ENCODE measurements at places on chromosomes 5 and 9.

- DNase-seq = no peak
Measured at GRCh38 chr5:50824109-50824508, 157.7 kb downstream of the PARP8 start.

- DNase-seq = no peak
Measured at GRCh38 chr5:85671223-85671970, 946.3 kb upstream of the COX7C start.

DNA sequence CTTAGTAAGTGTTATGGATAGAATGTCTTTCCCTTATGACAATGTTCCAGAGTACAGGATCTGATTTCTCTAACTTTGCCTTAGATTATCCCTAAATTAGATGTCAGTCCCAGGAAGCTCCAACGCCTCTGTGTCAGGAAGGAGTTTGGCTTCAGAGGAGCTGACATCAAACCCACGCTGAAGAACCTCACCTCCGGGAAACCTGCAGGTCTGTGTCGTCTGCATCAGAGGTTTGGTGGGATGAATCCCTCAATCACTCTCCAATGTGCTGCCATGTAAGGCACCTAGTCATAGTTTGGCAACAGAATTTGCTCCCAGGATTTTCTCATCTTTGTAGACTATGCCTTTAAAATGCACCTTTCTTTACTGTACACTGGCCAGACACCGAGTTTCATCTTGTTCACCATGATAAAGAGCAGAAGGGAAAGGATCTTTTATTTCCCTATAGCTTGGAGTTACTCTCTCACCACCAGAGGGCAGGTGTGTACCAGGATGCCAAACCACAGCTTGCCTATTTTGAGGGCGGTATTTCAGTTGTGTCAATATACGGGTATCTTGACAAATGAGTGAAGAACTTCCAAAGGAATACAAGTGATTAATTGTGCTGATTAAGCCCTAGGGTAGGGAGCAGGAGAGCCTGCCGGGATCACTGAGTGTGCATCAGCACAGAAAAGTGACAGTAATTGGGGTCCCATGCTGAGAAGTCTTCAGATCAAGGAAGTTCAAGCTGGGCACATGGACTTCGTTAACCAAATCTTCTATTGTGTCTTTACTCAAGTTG lies 23.4 kb downstream of the MINAR2 start:
- peak; percentile 16 for DNase-seq

- DNase-seq = peak; percentile 54
Measured at GRCh38 chr5:123719004-123719403, 207.0 kb downstream of the CSNK1G3 start.

DNA sequence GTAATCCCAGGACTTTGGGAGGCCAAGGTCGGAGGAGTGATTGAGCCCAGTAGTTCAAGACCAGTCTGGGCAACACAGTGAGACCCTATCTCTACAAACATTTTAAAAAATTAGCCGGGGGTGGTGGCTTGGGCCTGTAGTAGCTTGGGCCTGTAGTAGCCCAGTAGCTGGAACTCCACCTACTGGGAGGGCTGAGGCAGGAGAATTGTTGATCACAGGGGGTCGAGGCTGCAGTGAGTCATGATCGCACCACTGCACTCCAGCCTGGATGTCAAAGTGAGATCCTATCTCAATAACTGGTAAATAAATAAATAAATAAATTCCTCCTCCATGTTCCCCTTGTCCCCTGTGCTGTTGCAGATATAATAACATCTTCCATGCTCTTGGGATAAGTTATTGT lies 14.3 kb downstream of the VCAN start:
- DNase-seq = no peak

GRCh38 chr9:13932528-13933267 lies 381.2 kb downstream of the NFIB start:
- no peak for DNase-seq

DNA sequence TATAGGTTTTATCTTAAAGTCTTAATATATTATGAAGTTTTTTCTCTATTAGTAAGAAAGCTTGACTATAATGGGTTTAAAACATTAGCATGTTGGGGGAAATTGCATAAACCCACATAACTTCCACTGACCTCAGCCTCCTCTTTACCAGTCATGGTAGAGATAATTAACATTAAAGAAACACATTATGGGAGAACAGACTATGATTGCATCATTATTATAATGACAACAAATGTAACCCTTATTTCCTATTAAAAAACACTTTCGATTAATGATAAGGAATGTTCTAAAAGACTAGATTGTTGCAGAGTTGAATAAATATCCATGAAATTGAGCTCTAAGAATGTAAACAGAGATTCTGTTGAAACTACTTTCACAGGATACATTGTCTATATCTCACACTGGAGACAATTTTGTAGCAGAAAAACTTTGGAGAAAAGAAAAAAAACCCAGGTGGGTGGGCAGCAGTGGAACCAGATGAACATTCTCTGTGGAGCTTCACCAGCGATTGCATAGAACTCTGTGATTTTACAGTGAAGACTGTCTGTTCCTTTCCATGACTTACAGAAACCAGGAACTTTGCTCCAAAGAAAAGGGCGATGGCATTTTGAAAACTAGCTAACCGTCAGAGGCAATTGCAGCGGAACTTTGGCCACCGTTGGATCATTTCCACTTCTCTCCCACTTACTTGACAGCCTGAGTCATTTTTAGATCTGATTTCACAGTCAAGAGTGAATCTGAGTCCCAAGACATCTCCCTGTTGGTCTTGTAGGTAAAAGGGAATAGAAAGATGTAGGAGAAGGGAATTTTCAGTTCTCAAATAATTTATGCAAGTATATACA lies 21.0 kb upstream of the ERAP2 start:
- peak; percentile 59 for DNase-seq

DNA sequence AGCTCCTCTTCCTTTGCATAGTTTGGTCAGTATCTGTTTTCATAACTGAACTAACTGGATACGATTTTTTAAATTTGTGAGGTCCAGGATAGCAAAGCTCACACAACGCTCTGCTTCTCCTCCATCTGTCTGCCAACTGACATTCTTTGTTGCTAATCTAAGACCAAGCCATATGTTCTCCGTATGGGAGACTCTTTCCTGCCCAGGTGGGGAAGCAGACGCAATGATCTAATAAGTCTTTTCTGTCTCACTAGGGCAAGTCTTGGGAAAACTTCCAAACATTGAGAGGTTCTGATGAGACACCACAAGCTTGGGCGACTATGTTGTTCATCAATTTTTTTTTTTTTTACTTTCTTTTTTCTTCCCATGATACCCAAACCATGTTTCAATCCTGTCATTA lies 558.5 kb downstream of the EFNA5 start:
- no peak for DNase-seq

DNA sequence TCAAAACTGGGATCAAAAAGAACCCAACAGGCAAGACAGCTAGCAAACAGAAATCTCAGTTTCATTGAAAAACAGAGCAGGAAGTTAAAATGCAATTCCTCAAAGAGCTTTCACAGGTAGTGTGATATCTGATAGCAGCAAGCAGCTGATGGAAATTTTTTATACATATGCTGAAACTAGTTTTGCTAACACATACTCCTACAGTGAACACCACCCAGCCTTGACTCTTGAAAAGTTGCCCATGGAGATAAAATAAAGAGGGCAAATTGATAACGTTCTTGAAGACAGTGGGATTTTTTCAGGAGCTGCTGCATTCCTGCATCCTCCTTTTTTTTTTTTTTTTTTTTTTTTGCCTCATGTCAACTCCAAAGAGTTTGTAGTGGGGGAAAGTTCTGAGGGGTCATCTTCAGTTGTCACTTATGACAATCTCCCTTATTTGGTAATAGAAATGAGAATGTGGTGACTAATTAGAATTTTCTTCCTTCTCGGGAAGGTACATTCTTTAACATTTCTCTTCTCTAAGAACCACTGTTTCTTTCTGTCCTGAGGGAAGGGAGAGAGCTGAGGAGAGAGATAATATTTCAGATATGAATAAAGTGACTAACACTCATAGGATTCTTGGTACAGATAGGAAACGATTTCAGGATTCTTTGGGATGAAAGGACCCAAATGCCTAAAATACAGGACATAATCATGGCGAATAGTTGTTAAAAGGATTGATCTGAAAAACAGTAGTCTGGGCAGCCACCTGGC lies 24.6 kb downstream of the SH3RF2 start:
- DNase-seq = no peak

DNA sequence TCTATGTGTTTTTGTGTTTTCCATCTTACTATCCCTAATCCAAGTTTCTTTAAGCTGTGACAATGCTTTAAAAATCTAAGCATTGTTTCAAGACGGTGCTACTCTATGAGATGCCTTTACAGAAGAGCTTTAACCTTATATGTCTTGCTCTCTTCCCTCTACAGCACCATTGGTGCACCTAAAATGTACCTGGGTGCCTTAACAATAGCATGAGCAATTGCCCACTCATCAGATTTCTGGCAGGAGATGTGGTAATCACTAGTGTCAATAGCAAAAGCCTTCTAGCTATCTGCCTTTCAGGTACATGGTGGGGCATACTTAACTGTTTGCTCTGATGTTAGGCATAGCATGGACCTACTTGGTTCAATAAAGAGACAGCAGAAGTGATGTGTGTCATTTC lies 222.3 kb upstream of the KIF2A start:
- DNase-seq = no peak

- DNase-seq = no peak
Measured at GRCh38 chr5:10520706-10521105, 43.2 kb upstream of the ANKRD33B start.

DNA sequence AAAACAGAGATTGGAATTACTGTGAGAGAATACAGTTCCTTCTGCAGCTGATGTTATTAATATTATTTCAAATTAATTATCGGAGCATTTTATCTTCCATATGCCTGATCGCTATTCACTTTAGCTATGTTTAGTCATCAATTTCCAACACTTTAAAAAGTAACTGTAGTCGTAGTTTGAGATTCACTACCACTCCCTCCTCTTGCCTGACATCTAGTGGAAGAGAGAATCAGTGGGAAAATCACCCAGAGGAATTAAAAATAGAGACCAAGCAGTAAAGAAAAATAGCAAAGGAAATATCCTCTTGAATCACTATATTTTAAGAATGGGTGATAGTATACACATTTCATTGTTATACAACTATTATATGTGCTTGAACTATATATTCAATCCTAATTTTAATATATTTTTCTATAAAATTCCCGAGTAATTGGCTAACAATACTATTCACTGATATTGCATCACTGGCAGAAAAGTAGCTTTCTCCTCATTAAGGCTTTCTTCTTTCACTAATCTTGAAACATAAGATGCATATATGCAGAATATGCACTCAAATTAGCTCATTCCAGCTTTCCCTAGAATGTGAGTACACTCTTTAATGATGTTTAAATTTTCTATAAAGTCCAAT lies 708.7 kb downstream of the CDH9 start:
- no peak for DNase-seq

DNA sequence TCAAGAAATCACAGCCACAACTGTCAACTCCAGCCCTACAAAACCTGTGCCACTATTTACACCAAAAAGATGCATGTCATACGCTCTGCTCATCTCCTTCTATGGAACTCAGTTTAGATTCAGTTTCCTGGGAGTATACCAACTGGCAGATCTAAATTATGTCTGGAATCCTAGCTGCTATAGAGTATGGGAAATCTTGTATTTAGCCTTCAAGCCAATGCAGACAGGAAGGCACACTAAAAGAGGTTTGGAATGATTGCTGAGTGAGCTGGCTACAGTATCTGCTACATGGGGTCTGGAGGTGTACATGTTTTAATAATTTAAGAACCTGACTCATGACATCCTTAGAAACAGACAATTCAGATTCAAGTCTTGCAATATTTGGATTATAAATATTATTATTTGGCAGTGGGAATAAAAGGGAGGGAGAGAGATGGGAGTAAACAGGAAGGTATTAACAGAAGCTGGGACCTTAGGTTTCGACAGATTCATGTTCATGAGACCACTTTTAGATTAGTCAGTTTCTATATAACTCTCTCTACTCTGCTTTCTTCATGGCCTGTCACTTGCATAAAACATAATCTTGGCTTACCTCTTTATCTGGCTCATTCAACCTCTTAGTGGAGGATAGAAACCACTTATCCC lies 178.8 kb upstream of the HAPLN1 start:
- DNase-seq = no peak

DNA sequence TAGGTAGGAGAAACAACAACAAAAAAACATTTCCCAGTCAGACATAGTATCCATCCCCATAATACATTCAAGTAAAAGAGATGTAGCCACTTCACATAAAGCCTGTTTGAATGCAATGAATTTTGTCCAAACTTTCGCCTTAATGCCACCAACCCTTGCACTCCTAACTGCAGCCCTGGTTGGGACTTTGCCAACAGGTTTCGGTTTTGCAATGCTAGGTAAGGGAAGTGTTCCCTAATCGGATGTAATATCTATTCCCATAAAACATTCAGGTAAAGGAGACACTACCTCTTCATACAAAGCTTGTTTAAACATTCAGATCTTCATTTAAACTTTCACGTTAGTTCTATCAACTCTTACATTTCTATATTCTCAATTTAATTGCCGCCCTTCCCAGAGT lies 336.1 kb downstream of the DRD1 start:
- DNase-seq = no peak

DNA sequence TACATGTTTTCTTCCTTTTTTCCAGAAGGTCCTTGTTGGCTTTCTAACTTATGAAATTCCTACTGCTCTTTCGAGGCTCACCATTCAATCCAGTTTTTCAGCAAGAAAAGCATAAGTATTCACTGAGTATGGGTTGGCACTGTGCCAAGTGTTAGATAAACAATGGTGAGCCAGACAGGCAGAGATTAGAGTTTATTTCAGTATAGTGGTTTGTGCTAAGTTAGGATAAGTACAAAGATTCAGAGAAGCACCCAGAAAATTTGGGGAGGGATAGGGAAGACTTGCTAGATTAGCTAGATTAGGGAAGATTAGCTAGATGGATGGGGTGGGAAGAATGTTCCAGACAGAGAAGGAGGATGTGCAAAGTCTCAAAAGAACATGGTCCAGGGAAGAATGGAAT lies 122.9 kb downstream of the OXCT1 start:
- DNase-seq = no peak

DNA sequence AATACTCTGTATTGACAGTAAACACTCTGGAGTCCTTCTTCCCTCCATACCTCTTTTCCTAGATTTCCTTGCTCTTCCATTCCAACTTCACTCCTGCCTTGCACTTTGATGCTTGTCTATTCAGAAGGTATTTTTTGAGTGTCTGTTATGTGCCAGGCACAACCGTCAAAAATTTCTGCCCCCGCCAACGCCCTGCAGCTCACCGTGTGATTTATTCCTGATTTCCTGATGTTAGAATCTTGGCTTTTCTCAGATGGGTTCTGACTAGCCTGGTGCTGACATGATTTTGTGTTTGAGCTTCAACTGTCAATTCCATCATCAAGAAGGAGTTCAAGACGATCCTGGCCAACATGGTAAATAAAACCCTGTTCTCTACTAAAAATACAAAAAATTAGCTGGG lies 297.5 kb downstream of the AGTPBP1 start:
- DNase-seq = no peak

Data from RCC 7860 (cell line).